ENCODE measurements at places on chromosomes 7 and 10.

DNA sequence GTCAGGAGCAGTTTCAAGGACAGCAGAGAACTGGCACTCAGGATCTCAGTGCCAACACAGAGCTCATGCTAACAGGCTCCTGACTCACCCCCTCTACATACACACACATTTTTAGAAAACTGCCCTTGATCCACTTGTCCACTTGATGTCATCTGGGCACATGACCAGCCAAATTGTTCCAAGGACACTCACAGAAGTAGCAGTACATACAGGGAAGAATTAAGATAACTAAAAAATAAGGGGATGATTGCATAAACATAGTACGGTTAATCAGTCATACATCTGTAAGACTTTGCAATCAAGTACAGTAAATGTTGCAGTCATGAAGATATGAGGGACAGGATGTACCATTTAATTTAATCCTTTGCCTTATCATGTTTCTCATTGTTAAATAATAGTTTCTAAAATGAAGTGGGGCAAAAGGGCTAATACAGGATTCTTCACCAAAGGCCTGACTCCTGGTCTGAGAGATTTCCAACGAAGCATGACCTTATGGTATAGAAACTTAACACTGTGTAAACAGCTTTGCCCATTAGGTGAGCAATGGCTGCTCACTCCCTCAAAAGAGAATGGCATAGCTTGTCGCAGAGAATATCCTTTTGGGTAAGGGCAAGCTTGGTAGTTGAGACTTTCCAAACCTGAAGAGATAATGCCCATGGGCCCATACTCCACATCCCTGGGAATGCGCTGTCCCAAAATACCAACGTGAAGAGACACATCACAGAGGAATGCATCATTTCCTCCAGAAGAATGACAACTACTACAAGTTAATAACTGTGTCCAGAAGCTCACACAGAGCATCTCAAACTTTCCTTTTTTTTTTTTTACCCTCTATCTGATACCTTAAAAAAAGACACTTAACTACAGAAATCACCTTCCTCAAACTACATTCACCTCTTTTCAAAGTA, 94.1 kb downstream of the ARMH3 start:
- no peak for DNase-seq

DNA sequence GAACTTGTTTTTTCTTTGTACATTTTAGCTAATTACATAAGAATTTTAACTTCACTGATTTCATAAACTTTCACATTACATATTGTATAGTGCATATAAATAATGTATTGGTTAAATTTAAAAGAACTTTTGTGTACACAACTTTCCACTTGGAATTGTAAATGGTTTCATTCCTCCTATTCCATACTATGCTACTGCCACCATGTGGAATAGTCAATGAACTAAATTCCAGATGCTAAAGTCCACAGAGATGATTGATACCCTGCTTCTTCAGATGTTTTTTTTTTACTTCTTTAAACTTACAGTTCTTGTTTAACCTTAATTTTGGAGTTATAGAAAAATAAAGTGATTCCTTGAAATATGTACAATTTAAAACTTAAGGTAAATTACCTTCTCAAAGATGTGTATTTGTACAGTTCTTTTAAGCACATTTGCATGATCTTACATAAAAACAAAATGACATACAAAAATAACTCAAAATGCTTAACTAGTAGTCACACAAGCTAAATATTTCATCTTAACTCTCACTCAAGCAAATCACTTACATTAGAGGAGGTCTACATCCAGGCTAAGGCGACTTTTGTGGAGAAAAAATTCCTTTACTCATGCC, 247.6 kb upstream of the HGF start:
- DNase-seq = no peak

DNA sequence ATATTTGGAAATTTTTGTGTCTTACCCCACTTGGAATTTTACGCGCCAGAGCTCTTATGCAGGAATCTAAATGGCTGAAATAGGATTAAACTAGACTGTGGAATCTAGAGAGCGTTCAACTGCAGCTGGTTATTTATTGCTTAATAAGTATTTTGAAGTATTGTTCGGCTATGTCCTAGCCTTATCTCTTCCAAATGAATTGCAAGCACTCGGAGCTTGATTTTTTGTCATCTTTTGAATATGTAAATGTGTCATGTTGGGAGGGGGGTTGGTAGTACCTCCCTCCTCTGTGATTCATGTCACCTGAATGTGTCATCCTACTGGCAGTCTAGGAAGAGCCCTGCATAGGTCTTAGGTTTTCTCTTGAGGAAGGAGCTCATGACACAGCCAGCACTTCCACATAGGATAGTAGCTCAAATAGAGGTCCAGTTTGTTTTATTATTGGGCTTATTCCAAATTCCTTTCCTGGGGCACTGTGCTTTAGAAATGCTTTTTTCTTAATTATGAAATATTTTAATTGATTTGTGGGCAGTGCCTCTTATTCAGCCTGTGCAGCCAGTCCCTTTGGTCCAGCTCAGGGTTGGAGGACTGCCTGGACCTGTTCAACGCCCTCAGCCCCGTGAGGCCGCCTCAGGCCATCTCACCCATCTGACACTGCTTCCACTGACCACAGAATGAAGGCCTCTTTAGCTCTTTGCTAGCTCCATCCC, 22.5 kb upstream of the TRIL start:
- DNase-seq = no peak

- DNase-seq = no peak
Observed at GRCh38 chr7:158947627-158948026, 91.3 kb downstream of the DYNC2I1 start.

- DNase-seq = no peak
Observed at GRCh38 chr7:150992833-150993302, 2.1 kb downstream of the NOS3 start.

- no peak for DNase-seq
Observed at GRCh38 chr10:114042895-114043531, 653 bp upstream of the ADRB1 start.

- no peak for DNase-seq
Observed at GRCh38 chr10:95572131-95572820, 11.1 kb upstream of the SORBS1 start.

DNA sequence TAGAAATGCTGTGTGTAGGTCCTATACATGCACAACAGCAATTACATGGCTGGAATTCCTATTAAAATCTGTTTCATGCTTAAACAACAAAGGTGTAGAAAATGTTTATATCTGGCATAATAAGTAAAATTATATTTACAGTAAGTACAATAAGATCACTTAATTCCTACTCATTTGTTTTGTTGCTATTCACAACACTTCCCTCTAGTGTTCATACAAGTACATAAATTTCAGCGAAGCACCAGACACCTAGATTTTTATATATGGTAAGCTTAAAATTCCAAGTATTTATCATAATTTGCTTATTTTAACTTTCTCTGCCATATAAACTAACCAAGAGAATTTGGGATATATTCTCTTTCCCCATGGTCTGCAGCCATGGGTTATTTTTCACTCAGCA, 51.8 kb upstream of the ANK3 start:
- DNase-seq = no peak

DNA sequence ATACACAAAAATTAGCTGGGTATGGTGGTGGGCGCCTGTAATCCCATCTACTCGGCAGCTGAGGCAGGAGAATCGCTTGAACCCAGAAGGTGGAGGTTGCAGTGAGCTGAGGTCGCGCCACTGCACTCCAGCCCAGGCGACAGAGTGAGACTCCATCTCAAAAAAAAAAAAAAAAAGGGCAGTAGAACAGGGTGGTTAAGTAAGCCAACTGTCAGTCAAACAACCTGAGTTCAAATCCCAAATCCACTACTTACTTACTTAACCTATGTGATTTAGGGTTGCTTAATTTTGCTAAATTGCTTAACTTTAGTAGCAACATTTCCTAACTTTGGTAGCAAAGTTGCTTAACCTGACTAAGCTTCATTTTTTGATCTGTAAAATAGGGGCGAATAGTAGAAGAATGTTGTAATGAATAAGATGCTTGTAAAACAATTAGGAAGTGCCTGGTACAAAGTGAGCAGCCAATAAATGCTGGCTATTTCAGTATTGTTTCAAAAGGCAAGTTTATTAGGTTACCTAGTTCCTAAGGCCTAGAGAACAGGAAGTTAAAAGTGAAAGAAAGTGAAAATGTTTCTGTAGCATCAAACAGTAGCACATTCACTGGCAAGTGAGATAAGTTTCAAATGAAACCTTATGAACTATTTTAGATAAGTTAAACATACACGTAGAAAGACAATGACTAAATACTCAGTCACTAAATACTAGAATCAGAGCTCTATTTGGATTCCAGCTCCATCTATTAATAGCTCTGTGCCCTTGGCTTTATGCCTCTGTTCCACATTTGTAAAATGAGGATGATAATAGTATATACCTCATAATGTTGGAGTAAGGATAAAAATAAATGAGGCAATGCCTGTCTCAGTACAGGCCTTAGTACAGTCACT, 64.3 kb downstream of the HOXA1 start:
- no peak for DNase-seq

DNA sequence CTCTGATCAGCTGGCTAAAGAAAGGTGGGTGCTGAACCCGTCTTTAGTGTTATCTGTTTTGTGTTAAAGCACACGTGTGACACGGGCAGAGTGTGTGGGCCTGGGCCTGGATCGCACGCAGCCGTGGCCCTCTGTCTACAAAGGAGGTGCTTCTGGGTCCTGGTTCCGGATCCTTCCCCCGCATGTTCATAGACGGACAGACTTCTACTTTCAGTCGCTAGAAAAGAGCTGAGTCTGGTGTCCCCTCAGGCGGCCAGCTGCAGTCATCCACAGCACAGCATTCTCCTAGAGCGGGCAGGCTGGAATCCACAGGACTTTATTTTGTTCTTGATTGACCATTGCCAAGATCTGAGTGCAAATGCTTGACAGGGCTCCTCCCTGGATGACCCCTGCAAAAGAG, 134.4 kb downstream of the DLG5 start:
- no peak for DNase-seq

DNA sequence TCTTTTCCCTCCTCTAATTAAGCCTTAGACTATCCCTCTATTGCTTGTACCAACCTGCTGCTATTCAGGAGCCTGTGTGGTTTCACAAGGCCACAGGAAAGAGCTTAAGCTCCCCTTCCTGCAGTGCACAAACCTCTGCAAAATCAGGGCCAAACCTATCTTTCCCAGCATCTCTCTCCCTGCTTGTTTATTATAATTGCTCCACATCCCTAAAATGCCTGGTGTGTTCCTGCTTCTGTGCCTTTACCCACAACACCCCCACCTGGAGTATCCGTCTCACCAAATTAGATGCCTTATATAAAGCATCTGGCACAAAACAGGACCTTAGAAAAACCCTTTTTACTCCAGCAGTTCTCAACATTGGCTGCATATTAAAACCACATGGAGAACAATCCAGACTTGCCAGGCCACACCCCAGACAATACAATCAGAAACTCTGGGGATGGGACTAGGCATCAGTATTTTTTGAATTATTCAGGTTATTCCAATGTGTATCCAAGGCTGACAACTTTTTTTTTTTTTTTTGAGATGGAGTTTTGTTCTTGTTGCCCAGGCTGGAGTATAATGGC, 16.7 kb downstream of the SEC31B start:
- DNase-seq = no peak

DNA sequence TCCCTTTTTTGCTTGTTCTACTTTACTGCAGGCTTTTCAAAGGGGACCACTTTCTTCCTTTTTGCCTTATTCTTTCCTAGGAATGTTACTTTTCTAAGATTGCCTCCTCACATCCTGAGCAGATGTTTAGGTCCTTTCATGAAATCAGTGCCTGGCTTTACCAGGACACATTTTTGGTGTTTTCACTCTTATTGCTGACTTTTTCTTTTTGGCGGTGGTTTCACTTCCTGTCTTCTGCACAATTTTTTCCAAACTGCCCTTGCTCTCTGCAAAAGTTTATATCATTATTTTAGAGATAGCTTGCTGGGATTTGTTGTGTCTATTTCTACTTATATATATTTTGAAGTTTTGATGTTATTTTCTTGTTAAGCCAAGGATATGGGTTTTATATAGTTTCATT, 332.2 kb upstream of the MTPN start:
- DNase-seq = no peak

DNA sequence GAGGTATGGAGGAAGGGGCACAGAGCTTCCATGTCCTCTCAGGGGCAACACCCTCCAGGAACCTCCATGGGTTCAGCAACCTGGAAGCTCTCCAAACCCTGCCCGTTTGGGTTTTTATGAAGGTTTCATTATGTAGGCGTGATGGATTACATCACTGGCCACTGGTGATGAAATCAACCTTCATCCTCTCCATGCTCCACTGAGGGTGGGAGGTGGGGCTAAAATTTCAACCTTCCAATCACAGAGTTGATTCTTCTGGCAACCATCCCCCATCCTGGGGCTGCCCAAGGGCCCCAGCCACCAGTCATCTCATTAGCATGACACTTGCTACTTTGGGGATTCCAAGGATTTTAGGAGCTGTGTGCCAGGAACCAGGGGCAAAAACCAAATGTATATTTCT, 90.1 kb downstream of the TEX36 start:
- DNase-seq = no peak

GRCh38 chr7:99404235-99404976, 4.0 kb downstream of the PDAP1 start:
- no peak for DNase-seq

DNA sequence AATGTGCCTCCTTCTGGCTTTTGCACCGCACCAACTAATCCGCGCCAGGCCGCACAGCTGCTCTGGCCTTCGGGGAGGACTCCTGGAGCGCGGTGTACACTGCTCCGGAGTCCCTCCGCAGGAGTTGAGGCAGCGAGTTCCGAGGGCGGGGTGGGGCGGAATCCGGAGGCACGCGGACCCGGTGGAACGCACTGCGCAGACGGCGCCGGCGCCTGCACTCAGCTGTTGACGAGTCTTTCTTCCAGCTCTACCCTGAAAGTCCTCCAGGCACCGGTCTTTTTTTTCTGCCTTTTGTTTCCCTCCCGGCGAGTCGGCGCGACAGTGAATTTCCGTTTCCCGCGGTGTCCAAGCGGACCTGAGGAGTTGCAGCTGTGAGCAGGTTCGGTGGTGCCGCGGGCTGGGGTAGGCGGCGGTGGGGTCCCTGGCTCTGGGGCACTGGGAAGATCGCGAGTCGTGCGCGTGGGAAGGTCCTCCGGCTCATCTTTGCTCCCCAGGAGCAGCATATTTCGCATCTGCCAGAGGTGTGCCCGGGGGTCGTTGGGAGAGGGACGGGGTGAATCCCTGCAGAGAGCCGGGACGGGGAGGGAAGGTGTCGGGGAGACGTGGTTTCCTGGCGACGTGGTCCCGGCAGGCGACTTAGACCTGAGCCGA, 44.1 kb downstream of the SFTPD start:
- DNase-seq = no peak

- DNase-seq = no peak
Observed at GRCh38 chr7:99562114-99562784, 3.8 kb downstream of the ZNF655 start.

- no peak for DNase-seq
Observed at GRCh38 chr10:75632805-75633462, 201.5 kb downstream of the LRMDA start.

DNA sequence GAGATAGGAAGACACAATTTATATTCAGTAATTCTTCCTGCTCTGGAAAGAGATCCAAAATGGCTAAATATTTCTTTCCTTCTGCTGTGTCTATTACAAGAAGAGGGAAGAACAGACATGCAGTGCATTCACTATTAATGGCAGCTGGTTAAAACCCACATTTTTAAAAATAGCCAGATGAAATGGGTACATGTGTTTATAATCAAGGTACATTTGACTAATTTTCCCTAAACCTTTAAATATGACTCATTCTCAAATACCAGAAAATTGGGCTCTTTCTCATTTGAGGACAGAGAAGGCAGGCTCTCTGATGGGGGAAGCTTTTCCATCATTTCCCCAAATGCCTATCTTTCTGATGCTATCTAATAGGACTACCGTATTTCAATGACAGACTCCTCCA, 215.7 kb upstream of the HABP2 start:
- no peak for DNase-seq

GRCh38 chr10:130498934-130499333, 362.7 kb downstream of the GLRX3 start:
- DNase-seq = no peak
